Glutamatergic neuron (in vitro differentiated cells): ENCODE measurements at places on chromosomes 6 and 20. TPM values are rescaled to one million over a fixed set of nuclear protein-coding genes. Genes with fewer than 3 reads are reported as not detected.

DNA sequence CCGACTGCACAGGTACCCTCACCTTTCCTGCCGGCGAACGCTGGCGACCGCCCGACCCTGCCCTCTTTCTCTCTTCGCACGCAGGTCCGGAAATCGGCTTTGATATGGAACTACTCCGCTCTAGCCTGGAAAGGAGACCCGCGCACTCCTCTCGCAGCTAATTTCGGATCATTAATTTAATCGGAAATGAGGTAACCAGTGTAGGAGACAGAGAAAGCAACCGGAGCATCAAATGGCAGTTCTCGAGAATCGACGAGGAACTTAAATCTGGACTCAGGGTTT, 949 bp upstream of the ATXN1 start:
- H3K4me3 ChIP-seq, result peak overlapping the region; percentile 88
- no peak for DNase-seq
- H3K27me3 ChIP-seq, result peaks cover 14% of the 10 kb centered on the region
- peak overlapping the region; percentile 48 for H3K27ac ChIP-seq
- peaks cover 24% of the 10 kb centered on the region for H3K4me1 ChIP-seq

DNA sequence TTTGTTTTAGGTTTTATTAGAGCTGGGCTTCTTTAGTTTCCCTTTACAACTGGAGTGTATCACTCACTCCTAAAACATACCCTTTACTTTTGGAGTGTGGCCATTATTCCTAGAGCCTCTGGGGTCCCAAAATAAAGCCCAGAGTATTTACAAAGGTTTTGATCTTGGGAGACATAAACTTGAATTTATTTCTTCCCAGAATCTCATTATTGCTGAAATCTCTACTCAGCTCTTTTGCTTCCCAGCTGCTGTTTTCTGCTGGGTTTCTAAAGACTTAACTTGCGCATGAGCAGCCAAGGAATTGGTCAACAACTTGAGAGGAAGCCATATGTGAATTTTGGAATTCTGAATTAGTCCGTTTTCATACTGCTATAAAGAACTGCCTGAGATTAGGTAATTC, 94.5 kb upstream of the NRSN1 start:
- peaks cover 2% of the 10 kb centered on the region for H3K27me3 ChIP-seq
- no peaks in the 10 kb centered on the region for H3K36me3 ChIP-seq

DNA sequence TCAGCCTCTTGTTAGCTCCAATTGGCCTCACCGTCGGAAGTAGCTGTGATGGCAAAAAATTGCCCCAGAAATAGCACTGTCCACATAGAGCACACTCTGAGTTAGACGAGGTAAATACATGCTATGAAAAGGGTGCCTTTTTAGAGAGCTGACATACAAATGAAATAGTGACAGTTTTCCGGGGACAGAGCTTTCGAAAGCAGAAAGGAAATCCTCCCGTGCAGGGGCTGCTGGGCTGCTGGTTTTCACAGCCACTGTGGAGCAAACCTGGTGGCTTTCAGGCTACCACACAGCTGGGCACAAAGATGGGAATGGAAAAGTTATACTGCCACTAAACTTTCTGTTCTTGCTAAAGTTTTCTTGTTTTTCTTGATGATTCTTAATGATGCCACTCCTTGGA, 8.3 kb downstream of the SLPI start:
- H3K27ac ChIP-seq, result no peak overlapping the region
- H3K4me1 ChIP-seq, result no peaks in the 10 kb centered on the region
- no peaks in the 10 kb centered on the region for H3K36me3 ChIP-seq
- H3K4me3 ChIP-seq, result no peak overlapping the region
- no peaks in the 10 kb centered on the region for H3K27me3 ChIP-seq

- no peak for DNase-seq
- H3K36me3 ChIP-seq, result peaks cover 5% of the 10 kb centered on the region
- H3K27ac ChIP-seq, result peak overlapping the region; percentile 92
- peaks cover 27% of the 10 kb centered on the region for H3K27me3 ChIP-seq
Observed at GRCh38 chr6:26569433-26569764, 27.4 kb upstream of the ABT1 start.

GRCh38 chr6:134813146-134813545, 136.8 kb downstream of the ALDH8A1 start:
- H3K4me3 ChIP-seq, result no peak overlapping the region
- no peak for DNase-seq
- H3K36me3 ChIP-seq, result no peaks in the 10 kb centered on the region
- no peak overlapping the region for H3K27ac ChIP-seq

- H3K4me3 ChIP-seq, result no peak overlapping the region
- peaks cover 6% of the 10 kb centered on the region for H3K4me1 ChIP-seq
- H3K27ac ChIP-seq, result no peak overlapping the region
- DNase-seq, result no peak
- no peaks in the 10 kb centered on the region for H3K27me3 ChIP-seq
Observed at GRCh38 chr20:54292185-54292584, 84.3 kb downstream of the PFDN4 start.

DNA sequence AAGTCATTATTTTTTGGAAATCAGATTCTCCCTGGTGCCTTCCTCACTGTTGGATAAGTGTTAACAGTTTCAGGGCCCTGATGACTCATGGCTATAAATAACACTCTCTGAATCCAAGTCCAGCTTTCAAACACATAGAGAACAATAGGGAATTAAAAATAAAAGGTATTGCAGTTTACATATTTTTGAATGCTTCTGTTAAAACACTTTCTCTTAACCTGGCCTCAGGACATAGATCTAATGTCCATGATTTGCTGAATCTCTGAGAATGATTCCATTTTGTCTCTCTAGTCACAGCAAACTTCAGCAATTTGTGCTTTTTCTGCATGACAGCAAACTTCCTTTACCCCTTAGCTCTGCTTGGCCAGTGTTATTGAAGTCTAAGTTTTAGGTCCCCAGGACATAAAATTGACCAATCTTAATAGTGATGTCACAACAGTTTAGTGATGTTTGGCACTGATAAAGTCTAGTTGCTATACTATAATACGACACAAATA, 1192.4 kb upstream of the CITED2 start:
- H3K36me3 ChIP-seq, result no peaks in the 10 kb centered on the region
- no peak overlapping the region for H3K4me3 ChIP-seq
- no peaks in the 10 kb centered on the region for H3K27me3 ChIP-seq

GRCh38 chr20:57212534-57213276, 53.7 kb downstream of the BMP7 start:
- H3K4me3 ChIP-seq, result no peak overlapping the region
- no peaks in the 10 kb centered on the region for H3K36me3 ChIP-seq
- H3K27me3 ChIP-seq, result peaks cover 11% of the 10 kb centered on the region
- peaks cover 4% of the 10 kb centered on the region for H3K4me1 ChIP-seq

DNA sequence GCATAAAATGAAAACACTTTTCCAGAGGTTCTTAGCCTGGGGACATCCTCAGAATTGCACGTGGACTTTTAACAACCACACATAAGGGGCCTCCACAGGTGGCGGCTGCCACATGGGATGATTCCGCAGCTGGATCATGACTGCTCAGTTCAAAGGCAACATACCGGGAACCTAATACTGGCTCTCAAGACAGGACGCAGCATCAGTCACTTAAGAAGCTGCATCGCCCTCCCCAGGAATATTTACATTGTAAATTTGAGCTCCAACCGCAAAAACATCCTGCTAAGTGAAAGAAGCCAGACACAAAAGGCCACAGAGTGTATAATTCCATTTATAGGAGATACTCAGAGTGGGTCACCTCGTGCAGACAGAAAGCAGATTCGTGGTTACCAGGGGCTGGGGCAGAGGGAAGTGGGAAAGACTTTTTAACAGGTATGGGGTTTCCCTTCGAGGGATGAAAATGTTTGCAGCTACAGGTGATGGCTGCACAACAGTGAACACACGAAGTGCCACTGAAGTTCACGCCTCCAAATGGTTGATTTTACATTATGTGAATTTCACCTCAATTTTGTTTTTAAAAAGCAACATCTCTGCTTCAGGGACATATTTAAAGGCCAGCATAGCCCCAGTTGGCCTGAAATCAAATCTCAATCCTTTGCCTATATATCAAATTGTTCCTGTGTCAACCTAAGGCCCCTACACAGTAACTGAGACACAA, 141.5 kb downstream of the BMP7 start:
- no peak for DNase-seq
- peaks cover 4% of the 10 kb centered on the region for H3K36me3 ChIP-seq
- peaks cover 3% of the 10 kb centered on the region for H3K4me1 ChIP-seq
- H3K27ac ChIP-seq, result no peak overlapping the region

DNA sequence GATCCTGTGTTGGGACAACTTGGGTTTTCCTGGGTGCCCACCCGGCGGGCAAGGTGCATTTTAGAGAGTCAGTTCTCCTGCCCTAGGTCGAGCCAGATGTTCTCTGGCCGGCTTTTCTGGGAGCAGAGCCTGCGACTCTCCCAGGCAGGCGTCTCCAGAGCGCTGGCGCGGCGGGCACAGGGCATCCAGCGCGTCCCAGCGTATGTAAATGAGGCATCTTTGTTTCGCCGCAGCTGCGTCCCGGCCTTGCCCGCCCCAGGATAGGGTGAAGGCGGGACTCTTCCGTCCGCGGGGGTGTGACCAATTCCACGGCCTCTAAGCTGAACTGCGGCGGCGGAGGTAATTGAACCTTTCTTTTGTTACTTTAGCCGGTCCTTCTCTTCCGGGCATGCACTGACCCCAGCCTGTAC, 9.1 kb downstream of the GRIK2 start:
- H3K27me3 ChIP-seq, result peaks cover 8% of the 10 kb centered on the region
- peak; percentile 64 for DNase-seq
- H3K4me1 ChIP-seq, result peaks cover 30% of the 10 kb centered on the region
- H3K27ac ChIP-seq, result no peak overlapping the region
- peaks cover 8% of the 10 kb centered on the region for H3K36me3 ChIP-seq

- H3K4me1 ChIP-seq, result peaks cover 3% of the 10 kb centered on the region
- no peaks in the 10 kb centered on the region for H3K36me3 ChIP-seq
- DNase-seq, result no peak
- no peak overlapping the region for H3K27ac ChIP-seq
- H3K4me3 ChIP-seq, result no peak overlapping the region
- peaks cover 7% of the 10 kb centered on the region for H3K27me3 ChIP-seq
Observed at GRCh38 chr6:3061501-3061941, 6.8 kb upstream of the RIPK1 start.

GRCh38 chr20:4830696-4831095, 109.0 kb downstream of the PRND start:
- no peak overlapping the region for H3K4me3 ChIP-seq
- peaks cover 14% of the 10 kb centered on the region for H3K27me3 ChIP-seq
- H3K4me1 ChIP-seq, result peaks cover 36% of the 10 kb centered on the region
- H3K27ac ChIP-seq, result no peak overlapping the region

The LINC00237 gene
- not detected for total RNA-seq

The CHRNA4 gene
- total RNA-seq, result 165 TPM

The NKX2-2 gene
- 1.2 TPM for total RNA-seq

The CDH22 gene
- total RNA-seq, result 7.9 TPM

The RBM24 gene
- 4.9 TPM for total RNA-seq
